ENCODE measurements at places on chromosomes 5 and 9.

DNA sequence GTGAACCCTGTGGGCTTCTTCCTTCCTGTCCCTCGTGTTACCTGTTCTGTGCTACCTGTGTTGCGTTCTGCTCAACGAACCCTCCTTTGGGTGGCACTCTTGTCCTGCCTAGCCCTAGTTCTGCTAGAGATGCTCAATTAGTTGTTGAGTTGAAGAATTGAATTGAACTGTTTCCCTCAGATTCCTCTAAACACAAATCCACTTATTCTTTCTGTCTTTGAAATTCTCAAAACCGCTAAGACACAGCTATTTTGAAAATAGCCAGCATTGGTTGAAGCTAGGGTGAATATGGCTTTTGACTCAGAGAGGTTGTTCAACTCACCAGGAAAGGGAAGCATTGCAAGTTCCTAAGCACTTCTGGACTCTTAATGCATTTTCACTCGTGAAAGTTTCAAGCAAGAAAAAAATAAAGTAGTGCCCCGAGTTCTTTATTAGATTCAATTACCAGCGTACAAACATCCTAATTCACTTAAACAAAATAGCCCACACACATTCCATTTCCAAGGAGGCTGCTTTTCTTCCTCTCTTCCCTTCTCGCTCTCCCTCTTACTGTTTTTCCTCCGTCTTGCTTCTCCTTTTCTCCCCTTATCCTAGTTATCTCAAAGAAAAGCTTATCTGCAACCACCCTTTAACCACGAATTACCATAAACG, 642 bp upstream of the ITGA1 start:
- DNase-seq, result no peak

DNA sequence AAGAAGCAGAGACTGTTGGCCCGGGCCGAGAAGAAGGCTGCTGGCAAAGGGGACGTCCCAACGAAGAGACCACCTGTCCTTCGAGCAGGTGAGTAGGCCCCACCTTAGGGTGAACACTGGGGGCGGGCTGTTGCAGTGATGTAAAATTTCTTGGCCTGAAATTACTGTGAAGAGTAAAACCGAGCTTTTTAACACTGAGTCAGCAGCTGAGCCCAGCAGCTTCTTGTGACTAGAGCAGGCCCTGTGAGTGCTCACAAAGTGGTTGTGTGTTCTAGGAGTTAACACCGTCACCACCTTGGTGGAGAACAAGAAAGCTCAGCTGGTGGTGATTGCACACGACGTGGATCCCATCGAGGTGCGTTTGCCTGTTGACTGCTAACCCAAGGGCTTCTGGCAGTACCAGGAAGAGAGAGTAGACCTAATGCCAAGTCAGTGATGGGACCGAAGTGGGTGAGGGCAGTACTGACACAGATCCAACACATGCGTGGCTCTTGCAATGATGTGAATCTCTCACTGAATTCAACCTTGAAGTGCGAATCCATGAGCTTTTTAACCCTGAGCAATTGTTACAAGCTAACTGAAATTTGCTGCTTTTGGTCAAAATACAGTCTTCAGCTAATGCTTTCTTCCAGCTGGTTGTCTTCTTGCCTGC, 2.1 kb downstream of the RPL7A start:
- DNase-seq, result no peak

DNA sequence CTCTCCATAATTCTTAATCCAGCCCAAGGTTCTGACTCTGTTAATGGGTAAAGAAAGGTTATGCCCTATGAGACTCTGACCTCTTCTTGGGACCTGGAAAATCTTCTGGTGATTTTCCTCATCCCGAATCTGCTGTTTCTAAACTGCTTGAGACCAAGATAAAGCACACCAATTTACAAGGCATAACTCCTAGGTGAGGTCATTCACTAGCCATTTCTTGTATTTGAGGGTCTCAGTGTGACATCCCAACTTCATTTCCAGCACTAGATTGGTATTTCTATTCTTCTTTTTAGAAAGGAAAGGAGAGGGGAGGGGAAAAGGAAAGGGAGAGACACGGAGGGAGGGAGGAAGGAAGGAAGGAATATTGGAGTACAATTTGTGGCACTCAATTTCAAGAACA, 51.6 kb downstream of the SLC1A1 start:
- DNase-seq, result no peak

- no peak for DNase-seq
These were observed 90.4 kb downstream of the SERINC5 start for GRCh38 chr5:80165452-80165851.

GRCh38 chr5:125129151-125129806, 382.8 kb upstream of the ZNF608 start:
- no peak for DNase-seq

GRCh38 chr9:115374724-115375268, 256.8 kb upstream of the TNC start:
- DNase-seq, result no peak

GRCh38 chr9:94980947-94981722, 254.6 kb downstream of the AOPEP start:
- no peak for DNase-seq

- no peak for DNase-seq
These were observed 31.3 kb upstream of the SMU1 start for GRCh38 chr9:33107762-33108161.

- DNase-seq, result no peak
These were observed 56.0 kb downstream of the KIAA0825 start for GRCh38 chr5:94562327-94562971.

DNA sequence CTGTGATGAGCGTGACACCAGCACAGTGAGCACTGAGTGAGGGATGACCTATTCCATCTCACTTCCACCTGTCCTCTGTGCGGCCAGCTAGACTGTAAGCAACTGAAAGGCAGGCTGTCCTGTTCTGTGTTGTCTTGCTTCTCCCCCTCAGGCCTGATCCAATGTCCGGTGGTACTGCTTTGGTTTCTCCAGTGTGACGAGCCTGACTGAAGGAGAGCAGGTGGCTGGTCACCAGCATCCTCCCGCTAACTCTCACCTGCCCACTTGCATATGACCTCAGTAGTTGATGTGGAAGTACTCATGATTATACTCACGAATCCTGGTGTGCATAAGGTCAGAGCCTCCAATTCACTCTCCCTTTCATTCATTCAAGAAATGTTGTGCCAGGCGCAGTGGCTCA, 2.4 kb upstream of the SLC27A4 start:
- DNase-seq, result no peak

- DNase-seq, result no peak
These were observed 24.4 kb downstream of the CYFIP2 start for GRCh38 chr5:157290156-157290980.

- no peak for DNase-seq
These were observed 20.4 kb downstream of the TENT4A start for GRCh38 chr5:6733411-6734242.

DNA sequence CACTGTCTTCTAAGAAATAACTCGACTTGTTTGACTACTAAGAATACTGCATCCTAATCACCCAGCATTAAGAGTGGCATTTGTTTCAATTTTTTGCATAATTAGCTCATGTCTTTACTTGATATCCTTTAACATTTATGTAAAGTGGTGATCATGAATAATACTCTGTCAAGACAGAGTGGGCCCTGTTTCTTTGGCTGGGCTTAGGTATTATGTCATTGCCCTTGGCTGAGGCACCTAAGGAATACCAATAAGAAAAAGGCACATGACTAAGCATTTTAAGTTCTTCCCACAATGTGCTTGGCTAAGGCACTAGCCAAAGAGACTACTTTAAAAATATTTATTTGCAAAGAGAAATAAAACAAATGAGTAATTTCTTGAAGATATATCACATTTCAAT, 308.1 kb downstream of the CTNND2 start:
- no peak for DNase-seq

- no peak for DNase-seq
These were observed 53.5 kb downstream of the NEURL1B start for GRCh38 chr5:172694541-172694940.

DNA sequence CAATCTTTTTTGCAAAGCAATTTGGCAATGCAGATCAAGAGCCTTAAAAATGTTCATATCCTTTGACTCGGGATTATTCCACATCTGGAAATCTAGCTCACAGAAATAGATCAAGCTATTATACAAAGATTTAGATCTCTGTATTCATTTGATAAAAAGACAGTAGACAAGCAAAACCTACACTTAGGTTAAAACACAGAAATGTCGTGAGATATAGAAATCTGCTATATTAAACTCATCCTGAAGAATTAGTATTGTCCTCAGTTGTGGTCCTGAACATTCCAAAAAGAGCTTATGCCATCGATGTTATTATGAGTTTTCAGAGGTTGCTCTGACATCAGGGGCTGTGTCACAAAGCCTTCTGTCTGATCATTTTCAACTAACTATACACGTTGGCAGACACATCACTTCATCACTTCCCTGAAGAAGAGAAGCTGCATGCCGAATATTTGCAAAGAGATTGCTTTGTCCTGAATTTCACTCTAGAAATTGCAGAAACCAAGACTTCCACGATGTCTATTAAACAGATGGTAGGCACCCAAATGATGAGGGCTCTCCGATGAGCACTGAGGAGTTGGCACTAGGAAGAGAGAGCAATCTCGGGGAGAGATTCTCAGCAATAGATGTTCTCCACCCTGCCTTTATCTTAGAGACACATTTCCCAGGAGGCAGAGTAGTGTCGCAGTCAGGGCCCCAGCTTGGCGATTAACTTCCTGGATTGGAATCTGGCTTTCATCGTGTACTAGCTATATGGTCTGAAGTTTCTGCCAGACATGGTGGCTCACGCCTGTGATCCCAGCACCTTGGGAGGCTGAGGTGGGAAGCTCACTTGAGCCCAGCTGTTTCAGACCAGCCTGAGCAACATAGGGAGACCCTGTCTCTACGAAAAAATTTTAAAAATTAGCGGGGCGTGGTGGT, 1.9 kb upstream of the UBTD2 start:
- DNase-seq, result no peak

DNA sequence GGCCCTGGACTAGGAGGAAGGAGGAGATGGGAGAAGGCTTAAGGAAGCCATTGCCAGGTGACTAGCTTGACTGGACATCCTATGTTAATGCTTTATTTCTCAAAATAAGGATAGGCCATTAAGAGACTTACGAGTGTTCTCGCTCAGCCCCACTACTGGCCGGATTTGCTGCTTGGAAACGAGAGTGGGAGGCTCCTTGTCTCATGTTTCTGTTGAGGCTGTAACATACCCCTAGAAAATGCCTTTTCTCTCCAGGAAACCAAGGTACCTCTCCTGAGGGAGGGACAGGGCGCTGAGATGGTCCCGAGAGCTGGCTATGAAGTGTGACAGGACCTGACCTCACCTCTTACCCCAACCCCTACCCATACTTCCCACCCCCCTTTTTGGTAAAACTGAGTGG, 60.0 kb downstream of the RALGPS1 start:
- DNase-seq, result no peak

- no peak for DNase-seq
These were observed 106.8 kb downstream of the DMRT2 start for GRCh38 chr9:1156794-1157550.

GRCh38 chr5:669842-670395, 23.2 kb downstream of the TPPP start:
- no peak for DNase-seq

DNA sequence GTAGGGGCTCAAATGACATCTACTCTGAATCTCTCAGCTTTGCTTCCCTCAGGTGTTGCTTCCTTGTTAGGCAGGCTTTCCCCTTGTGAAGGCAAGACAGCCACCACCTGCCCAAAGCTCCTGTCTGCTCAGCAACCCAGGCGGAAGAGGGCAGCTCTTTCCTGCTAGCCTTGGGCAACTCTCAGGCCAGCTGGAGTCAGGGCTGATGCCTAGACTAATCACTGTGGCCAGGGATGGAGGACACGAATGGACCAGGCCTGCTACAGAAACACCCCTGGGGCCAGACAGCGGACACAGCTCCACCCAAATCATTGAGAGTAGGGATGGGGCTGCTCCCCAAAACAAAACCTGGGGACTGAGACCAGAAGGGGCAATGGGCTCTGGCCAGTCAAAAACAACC, 138.0 kb downstream of the MTX3 start:
- no peak for DNase-seq

DNA sequence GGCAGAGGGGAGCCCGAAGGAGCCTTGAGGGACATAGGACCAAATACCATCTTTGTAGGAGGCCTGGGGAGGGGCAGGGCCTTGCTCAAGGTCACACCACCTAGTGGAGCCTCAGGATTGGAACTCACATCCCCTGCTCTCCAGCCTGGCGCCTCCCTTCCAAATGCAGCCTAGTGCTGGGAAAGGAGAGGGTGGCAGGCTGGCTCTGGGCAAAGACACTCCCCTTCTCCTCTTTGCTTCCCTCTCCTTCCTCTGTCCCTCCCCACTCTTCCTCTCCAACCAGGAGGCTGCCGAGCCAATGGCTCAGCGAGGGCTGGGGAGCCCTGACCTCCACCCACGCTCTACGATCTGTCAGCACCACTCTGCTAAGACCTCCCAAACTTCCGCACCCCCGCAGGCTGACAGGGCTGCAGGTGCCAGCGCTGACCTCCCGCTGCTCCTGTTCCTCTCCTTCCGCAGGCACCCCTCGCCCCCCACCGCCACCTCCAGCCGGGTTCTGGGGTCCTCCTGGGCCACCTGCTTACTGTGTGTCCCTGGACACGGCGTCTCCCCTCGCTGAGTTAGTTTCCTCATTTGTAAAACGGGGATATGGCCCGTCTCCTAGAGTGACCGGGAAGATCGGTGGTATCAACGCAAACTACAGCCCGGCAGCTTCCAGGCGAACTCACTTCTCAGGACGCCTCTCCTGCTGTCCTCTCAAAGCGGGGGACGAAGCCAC, 52.9 kb downstream of the C9orf50 start:
- DNase-seq, result no peak

- peak; percentile 10 for DNase-seq
These were observed 353.6 kb downstream of the SLIT3 start for GRCh38 chr5:168947212-168947868.

DNA sequence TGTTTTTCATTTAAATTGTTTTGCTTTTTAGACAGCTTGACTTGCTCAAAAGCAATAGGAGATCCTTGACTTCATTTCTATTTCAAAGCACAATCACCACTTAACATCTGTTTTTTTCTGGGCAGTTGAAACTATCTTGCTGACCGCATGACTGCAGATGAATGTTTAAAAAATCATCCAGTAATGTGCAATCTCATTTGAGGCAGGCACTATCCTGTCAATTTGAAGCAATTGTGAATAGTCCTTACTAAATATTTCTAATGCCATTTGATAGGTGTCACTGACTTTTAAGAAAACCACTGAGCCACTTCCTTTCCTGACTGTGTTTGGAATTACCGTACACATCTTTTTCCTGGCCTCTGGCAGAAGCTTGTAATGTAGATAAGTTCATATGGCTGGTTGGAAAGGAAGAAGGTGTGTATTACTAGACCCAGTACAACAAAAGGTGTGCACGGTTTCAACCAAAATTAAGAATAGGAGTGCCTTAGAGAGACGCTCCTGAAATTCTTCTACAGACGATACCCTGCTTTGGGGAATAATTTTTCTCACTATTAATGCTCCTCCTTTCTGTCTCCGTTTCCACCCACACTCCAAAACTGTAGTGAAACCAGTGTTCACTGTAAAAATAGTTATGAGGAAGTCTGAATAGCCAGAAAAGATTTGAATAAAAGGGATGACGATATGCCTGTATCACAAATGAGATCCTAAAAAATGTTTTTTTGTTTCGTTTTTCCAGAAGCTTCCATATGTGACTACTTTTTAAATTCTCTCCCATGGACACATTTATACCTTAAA, 136.7 kb upstream of the MOCS2 start:
- DNase-seq, result no peak

GRCh38 chr5:150912312-150912814, 7.6 kb upstream of the ZNF300 start:
- DNase-seq, result no peak
